ENCODE measurements at places on chromosomes 16 and 17.

GRCh38 chr16:71472051-71472450 lies 10.0 kb upstream of the ZNF23 start:
- no peak for DNase-seq

DNA sequence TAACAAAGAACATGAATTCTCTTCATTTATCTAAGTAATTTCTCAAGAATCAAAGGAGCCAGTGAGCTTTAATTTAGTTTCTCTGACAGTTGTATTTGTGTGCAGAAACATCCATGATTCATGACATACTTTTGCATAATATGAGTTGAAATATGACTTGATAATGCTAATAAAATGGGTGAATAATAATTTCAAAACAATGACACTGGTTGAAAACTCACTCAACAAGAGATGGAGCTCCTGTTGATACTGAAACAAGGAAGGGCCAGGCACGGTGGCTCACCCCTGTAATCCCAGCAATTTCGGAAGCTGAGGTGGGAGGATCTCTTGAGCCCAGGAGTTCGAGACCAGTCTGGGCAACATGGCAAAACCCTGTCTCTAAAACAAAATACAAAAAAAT lies 147.0 kb downstream of the MAP2K6 start:
- no peak for DNase-seq

DNA sequence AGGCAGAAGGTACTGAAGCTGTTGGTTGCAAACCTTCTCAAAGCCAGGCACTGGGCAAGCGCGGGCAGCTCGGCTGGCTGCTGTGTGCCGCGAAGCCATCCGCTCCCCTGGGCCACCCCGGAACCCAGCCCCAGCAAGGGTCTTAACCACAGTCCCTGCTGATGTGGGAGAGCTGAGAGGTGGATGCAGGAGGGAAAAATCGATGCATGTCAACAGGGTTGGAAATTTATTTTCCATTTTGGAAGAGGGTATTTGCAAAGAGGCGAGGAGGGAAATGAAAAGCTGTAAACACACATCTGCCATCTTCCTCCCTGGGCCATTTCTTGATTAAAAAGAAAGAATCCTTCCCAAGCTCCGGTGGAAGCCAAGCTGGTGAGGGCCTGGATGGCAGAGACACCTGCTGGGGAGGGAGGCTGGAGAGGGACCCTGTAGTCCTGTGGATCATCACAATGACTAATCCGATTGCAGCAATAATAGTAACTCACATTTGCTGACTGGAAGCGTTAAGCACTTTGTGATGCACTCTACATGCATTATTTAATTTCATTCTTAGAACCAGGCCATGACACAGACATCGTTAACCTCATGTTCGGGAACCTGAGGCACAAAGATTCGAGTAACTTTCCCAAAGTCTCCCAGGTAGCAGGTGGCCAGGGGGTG lies 13.9 kb upstream of the TBX2 start:
- peak; percentile 49 for DNase-seq

DNA sequence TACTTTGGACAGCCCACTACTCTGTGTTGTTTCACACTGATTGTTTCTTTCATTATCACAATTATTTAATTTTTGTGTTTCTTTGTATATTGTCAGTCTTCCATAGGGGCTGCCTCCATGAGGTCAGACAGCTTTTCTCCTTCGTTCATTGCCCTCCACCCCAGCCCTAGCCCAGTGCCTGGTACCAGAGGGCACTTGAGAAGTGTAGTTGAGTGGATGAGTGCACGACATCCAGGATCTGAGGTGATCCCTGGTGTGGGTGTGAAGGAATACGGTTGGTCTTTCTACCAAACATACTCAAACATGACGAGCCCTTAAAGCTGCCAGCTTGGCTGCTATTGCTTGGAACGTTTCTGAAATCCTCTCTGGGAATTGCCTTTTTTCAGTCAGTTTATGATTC lies 37.9 kb downstream of the DHRS7B start:
- no peak for DNase-seq

GRCh38 chr16:85663891-85664321 lies 24.8 kb downstream of the GINS2 start:
- no peak for DNase-seq

- peak; percentile 81 for DNase-seq
Observed at GRCh38 chr17:39676198-39676819, 8.1 kb downstream of the PNMT start.

- no peak for DNase-seq
Observed at GRCh38 chr16:49696414-49697101, 159.4 kb downstream of the ZNF423 start.

DNA sequence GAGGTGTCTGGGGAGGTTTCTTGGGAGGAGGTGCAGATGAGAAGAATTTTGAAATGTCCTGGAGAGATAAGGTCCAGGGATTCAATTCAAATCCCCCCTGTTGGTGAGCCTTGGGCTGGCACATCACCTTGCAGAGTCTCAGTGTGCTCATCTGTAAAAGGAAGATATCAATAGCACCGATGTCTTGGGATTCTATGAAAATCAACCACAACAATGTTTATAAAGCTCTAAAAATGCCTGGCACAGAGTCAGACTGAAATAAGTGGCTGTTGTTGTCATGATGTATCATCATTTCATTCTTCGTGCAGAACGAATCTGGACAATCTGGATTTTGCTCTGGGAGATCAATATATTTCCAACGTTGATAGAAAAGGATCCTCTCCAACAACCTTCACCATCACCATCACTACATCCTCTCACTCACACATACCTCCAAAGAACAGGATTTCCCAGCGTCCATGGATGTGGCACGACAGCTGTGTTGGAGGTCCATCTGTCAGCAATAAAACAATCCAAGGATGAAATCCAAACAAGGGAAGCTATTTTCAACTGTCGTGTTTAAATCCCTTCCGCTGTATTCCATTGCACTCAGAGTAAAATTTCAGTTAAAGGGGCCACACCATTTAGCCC lies 393.7 kb upstream of the DYNLRB2 start:
- DNase-seq = no peak

- DNase-seq = no peak
Observed at GRCh38 chr16:56408379-56409098, 16.8 kb downstream of the AMFR start.

GRCh38 chr16:46573008-46573833 lies 48.0 kb downstream of the SHCBP1 start:
- no peak for DNase-seq

GRCh38 chr17:74041869-74042640 lies 161.4 kb upstream of the RPL38 start:
- no peak for DNase-seq

DNA sequence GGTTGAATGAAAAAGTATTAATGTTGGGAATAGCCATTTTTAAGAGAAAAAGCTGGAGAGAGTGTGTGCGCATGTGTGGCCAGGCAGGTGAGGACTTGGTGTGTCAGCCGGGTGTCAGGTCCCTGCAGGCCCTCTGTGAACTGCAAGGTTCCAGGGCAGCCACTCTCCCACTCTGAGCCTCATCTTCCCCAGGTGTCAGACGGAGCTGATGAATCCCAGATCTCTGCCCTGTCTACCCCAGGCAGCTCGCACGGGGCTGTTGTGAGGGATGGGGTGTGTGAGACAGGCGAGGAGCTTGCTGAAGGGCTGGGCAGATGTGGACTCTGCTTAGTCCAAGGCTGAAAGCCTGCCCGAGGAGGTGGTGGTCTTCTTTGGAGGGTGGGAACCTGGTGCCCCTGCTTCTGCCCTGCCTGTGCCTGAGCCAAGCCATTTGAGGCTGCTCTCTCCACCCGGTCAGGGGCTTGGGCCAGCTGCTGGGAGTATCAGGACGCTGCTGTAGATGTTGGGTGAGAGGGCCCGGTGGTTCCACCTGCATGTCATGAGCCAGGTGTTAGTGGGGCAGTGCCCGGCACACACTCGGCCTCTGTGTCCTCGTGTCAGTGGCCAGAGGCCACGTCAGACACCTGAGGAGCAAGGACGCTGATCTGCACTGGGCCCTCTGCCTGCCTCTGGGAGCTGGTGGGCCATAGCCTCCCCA lies 122.4 kb downstream of the RAB11FIP4 start:
- no peak for DNase-seq

- no peak for DNase-seq
Observed at GRCh38 chr17:4417129-4417667, 16.5 kb upstream of the SPNS3 start.

GRCh38 chr16:6777624-6778023 lies 555.0 kb upstream of the RBFOX1 start:
- no peak for DNase-seq

DNA sequence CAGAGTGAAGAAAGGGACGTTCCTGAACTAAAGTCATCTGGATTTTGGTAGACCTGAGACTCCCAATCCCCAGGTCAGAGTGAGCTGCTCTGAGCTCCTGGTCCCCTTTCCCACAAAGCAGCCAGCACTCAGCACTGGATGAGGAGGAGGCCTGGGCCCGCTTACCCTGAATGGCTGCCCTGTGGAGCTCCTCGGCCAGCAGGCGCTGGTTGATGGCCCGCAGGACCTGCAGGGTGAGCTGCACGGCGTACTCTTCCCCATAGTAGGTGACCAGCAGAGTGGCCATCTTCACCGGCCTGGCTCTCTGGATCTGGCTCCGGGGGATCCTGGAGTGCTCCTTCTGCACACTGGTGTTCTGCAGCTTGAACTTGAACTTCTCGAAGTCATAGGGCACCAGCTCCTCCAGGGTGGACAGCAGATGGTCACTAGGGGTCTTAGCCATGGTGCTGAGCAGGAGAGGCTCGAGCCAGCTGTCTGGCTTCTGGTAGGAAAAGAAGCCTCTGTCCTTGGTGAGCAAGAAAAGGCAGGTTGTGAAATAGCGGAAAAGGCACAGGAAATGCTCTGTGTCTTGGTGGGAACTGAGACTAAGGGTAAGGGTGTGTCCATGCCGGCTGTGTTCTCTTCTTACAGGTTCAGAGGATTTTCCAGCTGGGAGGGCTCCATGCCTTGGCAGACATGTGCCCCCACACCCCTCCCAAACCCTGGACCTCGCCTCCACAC lies at the start of gene MEFV:
TSS of gene MEFV (minus strand) at position 488 of the 720 bp plus-strand sequence. CDS start at position 442, 46 bp downstream.
- no peak for DNase-seq

DNA sequence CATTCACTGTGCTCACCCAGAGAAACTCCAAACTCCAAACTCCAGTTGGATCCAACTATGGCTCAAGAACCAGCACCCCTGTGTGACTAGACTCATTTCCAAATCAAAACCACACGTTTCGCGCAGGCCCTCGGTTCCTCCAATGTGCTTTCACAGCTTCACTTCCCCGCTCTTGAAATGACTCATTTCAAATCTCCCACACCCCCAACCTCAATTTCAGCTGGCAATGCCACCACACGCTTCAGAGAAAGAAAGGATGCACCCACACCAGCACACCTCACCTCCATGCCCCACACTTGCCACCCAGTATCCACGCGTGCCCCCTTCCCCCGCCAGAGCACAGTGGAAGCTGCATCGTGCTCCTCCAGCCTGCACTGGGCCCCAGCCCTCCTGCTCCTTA lies 9.0 kb downstream of the TMEM92 start:
- DNase-seq = no peak

DNA sequence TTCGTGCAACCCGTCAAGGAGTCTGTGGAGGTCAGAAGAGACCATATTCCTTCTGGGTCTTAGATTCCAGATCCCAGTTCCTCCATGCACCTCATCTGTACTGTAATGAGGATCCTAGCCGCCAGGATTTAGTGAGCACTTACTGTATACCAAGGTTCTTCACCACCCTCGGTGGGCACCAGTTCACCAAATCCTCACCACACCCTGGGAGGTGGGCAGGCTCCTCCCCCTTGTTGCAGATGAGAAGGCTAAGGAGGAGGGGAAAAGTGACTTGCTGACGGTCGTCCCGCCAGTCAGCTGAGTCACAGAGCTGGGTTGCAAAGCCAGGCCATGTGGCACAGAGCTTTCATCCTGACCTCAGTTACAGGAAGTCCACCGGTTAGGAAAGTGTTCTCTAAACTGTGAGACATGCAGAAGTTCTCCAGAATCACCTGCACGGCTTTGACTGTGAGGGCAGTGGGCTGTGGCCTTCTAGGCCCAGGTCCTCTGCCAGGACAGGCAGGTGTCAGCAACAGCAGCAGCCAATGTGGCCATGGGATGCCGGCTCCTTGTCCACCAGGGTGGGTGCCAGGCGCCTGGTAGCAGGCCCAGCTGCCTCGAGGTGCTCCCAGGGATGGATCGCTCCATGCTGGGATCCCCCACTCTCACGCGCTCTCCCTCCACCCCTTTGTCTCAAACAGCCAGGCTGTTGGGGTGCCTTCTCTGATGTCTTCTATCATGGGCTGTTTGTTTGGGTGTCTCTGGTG lies 240.3 kb upstream of the GSE1 start:
- DNase-seq = no peak

DNA sequence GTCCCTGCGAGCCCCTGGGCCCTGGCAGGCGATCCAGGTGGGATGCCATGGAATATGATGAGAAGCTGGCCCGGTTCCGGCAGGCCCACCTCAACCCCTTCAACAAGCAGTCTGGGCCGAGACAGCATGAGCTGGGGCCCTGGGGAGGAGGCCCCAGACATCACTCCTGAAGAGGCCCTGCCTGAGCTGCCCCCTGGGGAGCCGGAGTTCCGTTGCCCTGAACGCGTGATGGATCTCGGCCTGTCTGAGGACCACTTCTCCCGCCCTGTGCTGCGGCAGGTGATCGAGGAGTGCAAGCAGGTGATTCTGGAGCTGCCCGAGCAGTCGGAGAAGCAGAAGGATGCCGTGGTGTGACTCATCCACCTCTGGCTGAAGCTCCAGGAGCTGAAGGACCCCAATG lies 33.1 kb downstream of the CDRT15L2 start:
- no peak for DNase-seq

DNA sequence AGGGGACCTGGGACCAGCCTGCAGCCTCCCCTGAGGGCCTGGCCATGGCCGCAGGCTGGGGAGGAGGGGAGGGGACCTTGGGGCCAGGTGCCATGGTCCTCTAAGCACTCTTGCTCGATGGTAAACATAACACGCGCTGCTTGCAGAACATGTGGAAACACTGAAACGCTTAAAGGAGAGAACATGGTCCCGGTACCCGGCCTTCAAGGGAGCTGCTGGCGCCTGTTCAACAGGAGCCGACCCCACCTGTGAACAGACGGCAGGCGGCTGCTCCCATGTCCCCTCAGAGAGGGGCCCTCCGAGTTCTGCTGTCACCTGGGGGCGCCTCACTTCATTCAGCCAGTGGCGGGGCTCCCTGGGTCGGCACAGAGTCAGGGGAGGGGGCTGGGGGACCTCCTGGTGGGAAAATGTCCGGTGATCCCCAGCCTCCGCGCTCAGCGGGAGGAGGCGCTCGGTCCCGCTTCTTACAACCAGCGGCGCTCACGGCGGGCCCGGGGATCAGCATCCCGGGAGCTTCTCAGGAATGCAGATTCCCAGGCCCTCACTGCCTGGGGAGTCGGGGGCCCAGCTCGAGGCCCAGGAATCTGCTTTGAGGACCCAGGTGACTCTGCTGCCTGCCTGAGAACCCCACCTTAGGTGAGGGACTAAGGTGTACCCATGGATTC lies 854 bp upstream of the SSTR5 start:
- DNase-seq = no peak

Measured in NCI-H82 (cell line).